CD14-positive monocyte (primary cell): ENCODE measurements at places on chromosomes 12 and 14.
A peak's percentile ranks its signal among the peaks of the same experiment; 100 is the strongest.

GRCh38 chr14:52522581-52523345 is 29.5 kb downstream of the TXNDC16 start:
- no peak for DNase-seq

DNA sequence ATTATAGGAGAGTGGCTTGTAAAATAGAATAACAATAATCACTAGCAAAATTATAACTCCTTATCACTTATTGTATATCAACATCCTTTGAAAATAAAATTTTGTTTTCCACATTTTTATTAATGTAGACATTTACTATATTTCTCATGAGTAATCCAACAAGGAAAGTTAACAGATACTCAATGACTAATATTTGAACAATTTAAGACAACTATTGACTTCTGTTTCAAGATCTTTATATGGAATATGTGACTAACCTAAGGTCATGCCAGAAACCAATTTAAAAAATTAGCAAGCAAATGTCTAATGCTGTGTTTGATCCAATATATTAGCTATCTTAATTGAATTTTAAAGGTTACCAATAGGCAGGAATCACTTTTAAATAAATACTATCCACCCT is 638.5 kb upstream of the FLRT2 start:
- no peak for DNase-seq

DNA sequence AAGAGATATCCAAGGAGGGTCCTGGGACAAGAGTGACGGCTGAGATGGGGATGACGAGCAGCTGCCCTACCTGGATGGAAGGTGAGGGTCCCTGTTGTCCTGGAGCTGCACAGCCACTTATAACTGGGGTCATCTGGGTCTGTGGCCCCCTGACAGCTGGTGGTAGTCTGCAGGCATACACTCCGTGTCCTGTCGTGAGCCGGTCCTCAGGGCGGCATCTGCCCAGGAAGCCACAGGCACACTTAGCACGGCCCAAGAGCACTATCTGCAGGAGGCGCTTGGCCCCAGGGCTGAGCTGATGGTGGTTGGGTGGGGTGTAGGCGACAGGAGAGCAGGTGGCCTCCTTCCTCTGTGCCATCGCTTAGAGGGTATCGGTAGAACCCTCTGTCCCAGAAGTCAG is 248.1 kb downstream of the CACNA1C start:
- DNase-seq = no peak

- no peak for DNase-seq
Measured at GRCh38 chr12:124938587-124938986, 24.1 kb upstream of the UBC start.

DNA sequence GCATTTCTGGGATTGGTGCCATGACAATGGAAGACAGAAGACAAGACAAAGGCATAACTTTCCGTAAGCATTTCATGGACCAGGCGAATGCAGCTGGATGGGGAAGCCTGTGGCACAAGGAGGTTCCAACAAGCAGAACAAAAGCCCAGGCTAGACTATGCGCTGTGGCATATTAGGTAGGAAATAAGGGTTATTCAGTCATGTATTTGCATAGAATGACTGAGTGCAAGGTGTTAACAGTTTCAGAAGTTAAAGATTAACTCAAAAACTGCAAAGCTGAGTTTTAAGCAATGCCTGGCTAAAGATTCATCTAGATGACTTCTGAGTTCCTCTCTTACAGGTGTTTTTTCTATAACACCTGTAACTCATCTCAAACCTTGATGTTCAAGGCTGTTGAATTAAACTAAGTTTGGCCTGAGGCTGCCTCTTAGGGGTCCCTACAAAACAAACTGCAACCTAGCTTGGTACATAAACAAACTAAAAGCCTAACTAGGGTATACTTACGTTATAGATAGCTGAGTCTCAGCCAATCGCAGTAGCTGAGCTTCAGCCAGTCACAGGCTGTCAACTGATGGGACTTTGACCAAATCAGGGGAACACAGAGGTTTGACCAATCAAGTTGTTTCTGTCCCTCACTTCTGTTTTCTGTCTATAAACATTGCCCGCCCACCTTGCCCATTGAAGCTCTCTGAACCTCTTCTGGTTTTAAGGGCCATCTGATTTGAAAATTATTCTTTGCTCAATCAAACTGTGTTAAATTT is 52.2 kb upstream of the PLBD1 start:
- no peak for DNase-seq

GRCh38 chr14:22336031-22336430 is 253.0 kb downstream of the DAD1 start:
- DNase-seq = no peak

GRCh38 chr12:25459541-25459951 is 93.5 kb downstream of the LMNTD1 start:
- peak; percentile 18 for DNase-seq

DNA sequence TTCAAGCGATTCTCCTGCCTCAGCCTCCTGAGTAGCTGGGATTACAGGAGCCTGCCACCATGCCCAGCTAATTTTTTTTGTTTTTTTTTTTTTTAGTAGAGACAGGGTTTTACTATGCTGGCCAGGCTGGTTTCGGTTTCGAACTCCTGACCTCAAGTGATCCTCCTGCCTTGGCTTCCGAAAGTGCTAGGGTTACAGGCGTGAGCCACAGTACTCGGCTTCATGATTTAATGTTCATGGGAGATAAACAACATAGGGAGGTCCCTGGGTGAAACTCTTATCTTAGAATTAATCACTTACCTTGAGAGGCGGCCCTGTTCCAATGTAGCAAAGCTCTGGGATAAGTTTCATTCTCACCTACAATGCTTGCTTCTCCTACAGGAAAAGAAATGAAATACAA is 48.3 kb downstream of the SEL1L start:
- no peak for DNase-seq

GRCh38 chr12:96400631-96401075 is 414 bp upstream of the CDK17 start:
- no peak for DNase-seq

DNA sequence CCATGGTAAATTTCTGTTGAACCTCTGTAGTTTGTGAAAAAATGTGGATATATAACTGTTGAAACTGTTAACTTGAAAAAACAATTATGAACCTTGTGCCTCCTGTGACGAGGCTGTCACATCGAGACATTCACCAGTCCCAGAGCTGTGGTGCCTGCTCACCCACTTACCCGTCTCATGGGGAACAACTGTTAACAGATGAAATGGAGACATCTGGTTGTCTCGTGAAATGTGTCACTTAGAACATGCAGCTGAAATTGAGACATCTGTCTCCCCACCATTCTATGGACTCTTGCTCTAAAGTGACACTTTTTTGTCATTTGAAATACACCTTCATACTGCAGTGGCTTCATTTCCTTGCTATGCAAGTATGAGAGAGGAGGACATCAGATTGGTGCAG is 240.6 kb downstream of the GXYLT1 start:
- no peak for DNase-seq

DNA sequence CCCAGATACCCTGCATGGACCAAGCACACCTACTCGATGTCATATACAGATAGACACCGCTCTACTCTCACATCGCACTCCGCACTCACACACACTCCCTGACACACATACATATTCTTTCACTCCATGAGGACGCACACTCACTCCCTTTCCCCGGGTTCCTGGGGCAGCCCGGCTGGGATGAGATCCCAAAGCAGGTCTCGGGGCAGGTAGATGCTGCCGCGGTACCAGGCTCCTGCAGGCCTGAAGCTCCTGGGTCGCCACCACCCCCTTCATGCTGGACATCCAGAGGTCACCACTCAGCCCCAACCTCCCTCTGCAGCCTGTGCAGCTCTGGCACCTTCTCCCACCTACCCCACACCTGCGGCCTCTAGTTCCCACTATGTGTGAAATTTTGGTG is 2.3 kb downstream of the C1QL4 start:
- DNase-seq = no peak

DNA sequence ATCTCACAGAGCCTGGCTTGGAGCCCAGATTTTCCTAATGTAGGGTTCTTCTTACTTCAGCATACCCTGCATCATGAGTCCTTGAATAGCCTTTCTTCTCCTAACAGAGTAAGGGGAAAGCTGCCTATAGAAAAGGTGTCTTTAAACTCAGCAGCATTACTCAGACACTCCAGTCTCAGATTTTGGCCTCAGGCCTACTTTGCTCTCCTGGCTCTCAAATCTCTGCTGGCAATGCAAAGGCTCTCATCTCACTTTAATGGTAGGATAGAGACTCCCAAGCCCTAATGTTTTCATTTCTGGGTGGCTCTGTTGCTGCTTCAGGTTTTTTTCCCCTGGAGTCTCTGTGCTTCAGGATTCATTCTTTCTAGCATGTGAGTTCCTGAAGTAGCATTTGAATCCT is 9.1 kb upstream of the NKX2-8 start:
- DNase-seq = no peak

GRCh38 chr14:58563978-58564377 is 73.8 kb upstream of the DACT1 start:
- no peak for DNase-seq

GRCh38 chr12:131919366-131920156 is 9.5 kb upstream of the PUS1 start:
- DNase-seq = no peak

DNA sequence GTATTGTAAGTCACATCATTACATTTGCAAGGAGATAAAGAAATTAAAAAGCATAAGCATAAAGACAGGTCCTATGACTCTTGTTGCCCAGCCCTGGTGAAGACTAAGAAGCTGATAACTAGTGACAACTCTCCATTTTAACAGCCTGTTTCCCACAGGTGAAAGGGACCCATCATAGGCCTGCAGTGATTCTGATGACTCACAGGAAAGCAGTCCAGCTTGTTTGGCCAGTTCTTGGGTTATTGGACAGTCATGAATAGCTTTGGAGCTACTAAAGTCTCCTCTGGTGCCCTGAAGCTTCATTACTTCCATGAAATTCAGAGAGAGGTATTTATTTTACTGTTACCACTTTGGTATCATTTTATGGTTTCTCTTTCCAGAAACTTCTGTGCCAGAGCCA is 55.5 kb upstream of the DYRK2 start:
- no peak for DNase-seq

GRCh38 chr12:18888047-18888446 is 150.1 kb downstream of the CAPZA3 start:
- DNase-seq = no peak

- no peak for DNase-seq
Measured at GRCh38 chr14:51516706-51517395, 134.9 kb upstream of the FRMD6 start.

GRCh38 chr12:69821456-69822159 is 3.4 kb upstream of the MYRFL start:
- no peak for DNase-seq

- DNase-seq = no peak
Measured at GRCh38 chr12:25558586-25558985, 5.5 kb upstream of the LMNTD1 start.

- no peak for DNase-seq
Measured at GRCh38 chr12:31523306-31523705, 67.6 kb downstream of the DENND5B start.

GRCh38 chr12:127048057-127048456 is 1218.9 kb upstream of the TMEM132C start:
- DNase-seq = no peak

- no peak for DNase-seq
Measured at GRCh38 chr12:71708658-71709057, 22.8 kb downstream of the TMEM19 start.

DNA sequence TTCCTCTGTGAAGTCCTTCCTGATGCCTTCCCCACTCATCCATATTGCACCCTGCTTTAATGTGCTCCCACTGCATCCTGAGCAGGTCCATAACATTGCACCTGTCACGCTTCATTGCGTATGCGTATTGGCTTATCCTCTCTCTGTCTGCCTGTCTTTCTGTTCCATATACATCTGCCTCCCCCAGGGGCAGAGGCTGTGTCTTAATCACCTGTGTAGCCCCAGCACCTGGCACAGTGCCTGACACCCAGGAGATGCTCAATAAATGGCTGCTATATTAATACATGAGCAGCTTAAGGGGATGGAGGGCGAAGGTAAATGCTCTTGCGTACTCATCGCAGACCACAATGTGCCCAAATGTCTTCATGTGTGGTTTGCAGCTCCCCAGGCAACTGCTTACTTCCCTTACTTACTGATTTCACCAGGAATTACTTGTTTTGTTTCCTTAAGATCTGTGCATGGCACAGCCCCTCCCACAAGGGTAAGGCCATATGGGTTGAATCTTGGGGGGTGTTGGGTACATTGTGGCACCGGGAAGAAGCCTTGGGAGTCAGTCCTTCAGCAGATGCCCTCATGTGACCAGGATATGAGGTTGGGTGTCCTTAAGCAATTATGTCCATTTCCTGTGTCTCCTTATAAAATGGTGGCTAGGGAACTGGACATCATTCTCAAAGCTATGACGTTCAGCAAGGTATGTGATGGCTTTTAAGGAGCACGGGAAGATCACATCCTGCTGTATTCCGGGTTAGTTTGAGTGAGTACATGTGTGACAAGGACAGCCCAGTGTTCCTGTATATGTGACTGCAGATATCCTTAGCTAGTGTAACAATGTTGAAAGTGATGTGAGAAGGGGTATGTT is 848 bp upstream of the CPNE6 start:
- DNase-seq = no peak

GRCh38 chr14:21612324-21612723 is 22.4 kb downstream of the OR10G2 start:
- DNase-seq = no peak

DNA sequence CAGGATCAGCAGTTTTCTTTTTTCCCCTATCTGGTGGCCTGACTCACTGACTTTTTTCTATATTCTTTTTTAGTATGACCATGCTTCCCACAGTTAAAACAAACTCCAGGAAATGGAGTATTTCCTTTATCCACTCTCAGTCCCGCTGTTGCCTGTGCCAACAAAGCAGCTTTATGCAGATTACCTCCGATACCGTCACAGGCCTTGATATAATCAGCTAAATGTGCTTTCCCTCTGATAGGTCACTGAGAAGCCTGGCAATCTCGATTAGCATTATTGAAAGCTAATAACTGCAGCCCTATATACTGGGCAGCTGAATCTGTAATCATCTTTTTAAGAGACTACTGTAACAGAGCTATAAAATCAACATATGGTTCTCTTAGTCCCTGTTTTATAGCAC is 243.6 kb downstream of the KIF21A start:
- no peak for DNase-seq

GRCh38 chr12:56086608-56087007 is 6.6 kb downstream of the ERBB3 start:
- DNase-seq = no peak

- no peak for DNase-seq
Measured at GRCh38 chr14:77390188-77390587, 13.0 kb downstream of the SAMD15 start.

GRCh38 chr12:121489874-121490273 is 90.0 kb downstream of the RNF34 start:
- DNase-seq = peak; percentile 29

DNA sequence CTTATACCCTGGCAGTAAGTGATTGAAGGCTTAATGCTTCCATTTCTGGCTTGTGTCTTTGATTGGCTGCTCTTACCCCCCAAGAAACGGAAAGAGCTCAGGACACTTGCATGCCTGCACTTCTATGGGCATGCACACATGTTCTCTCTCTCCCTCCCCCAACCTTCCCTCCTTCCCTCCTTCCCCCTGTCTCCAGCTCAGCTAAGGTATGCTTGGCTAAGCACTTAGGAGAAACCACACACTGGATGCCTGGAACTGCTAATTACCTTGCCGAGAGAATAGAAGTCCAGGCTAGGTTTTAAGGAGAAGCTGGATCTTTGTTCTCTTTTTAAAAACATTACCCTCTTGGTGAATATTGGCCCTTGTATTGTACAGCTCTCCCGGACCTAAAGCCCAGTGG is 1072.8 kb upstream of the TMEM132C start:
- no peak for DNase-seq
